GM19239 (cell line): ENCODE measurements at places on chromosomes 1 and 21.

GRCh38 chr1:235515844-235516512, 11.7 kb upstream of the B3GALNT2 start:
- DNase-seq, result no peak

GRCh38 chr1:21241771-21242581, 48.3 kb downstream of the ECE1 start:
- no peak for DNase-seq

- no peak for DNase-seq
Measured at GRCh38 chr21:21101911-21102310, 103.7 kb downstream of the NCAM2 start.

GRCh38 chr1:163999131-163999530, 559.9 kb upstream of the PBX1 start:
- DNase-seq, result no peak

DNA sequence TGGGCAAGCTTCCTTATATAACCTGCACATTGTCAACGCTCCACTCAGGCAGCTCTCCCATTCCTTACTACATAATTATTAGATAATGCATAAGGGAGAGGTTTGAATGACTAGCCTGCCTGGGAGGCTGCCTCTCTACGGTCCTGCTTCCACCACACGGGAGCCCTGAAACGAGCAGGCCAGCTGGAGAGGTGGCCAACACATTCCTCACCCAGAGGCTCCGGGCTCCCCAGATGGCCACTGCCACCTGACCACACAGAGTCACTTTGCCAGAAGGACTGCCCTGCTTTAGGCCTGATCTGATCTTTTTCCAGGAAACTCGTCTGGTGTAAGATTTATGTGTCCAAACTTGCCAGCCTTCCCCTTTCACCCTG, 27.9 kb downstream of the HIVEP3 start:
- no peak for DNase-seq

- DNase-seq, result no peak
Measured at GRCh38 chr21:30924146-30924700, 42.8 kb upstream of the KRTAP11-1 start.

GRCh38 chr1:44442791-44443190, 37.7 kb downstream of the RNF220 start:
- no peak for DNase-seq

DNA sequence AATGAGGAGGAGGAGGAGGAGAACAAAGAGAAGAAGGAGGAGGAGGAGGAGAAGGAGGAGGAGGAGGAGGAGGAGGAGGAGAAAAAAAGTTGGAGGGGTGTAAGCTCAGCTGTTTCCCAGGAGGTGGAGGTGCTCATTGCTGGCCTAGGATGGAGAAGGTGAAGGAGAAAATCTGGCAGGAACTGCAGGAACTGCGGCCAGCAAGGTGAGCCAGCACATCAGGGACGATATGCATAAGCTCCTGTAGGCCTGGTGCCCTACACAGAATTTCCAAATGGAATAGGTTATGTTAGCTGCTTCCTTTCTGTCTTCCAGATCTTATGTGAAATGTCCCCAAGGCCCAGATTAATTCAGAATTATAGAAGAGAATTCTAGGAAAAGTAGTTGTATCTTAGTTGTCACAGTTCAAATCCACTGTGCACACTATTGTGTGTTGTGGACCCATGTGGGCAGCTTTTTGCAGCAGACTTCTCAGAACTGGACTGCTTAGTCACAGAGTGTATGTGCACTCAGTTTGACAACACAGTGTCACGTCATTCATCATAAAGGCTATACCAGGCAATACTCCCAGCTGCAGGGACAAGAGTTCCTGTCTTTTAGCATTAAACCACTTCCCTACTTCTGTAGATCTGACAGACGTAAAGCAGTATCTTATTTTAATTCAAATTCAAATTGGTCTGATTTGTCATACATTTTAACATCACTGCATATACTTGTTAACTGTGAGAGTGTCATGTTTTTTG, 303.7 kb downstream of the HLX start:
- no peak for DNase-seq

DNA sequence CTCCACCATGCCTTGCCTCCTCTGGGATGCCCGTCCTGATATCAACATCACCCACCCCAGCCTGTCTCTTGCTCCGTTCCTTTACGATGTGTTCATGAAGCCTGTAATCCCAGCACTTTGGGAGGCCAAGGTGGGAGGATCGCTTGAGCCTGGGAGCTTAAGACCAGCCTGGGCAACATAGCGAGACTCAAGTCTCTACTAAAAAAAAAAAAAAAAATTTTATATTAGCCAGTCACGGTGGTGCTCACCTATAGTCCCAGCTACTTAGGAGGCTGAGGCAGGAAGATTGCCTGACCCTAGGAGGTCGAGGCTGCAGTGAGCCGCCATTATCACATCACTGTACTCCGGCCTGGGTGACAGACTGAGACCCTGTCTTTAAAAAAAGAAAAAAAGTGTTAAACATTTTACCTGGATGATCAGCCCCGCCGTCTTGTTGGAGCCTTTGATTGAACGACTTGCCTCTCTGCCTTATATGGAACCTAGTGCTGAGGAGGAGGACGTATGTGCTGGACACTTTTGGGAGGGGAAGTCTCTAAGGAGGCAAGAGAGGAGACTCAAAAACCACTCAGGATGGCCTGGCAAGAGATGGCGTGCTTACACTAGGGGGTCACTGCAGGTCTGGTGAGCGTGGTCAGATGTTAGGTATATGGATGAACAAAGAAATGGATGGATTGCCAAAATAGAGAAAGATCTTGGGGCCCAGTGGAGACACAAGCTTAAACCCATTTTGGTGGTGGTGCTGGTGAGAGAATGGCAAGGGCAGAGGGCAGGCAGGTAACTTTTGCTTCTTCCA, 80.5 kb upstream of the IFFO2 start:
- no peak for DNase-seq

- no peak for DNase-seq
Measured at GRCh38 chr1:2596530-2597333, 10.2 kb downstream of the PRXL2B start.

- no peak for DNase-seq
Measured at GRCh38 chr1:192764675-192765074, 44.2 kb upstream of the RGS2 start.

GRCh38 chr1:187947359-187947758, 1118.6 kb downstream of the PLA2G4A start:
- DNase-seq, result no peak
